SHP77 treated with DMSO at 0.1 percent for 48 hours (cell line): ENCODE measurements at places on chromosomes 5 and 9.

GRCh38 chr9:13942695-13943094 is 371.2 kb downstream of the NFIB start:
- no peak for DNase-seq

DNA sequence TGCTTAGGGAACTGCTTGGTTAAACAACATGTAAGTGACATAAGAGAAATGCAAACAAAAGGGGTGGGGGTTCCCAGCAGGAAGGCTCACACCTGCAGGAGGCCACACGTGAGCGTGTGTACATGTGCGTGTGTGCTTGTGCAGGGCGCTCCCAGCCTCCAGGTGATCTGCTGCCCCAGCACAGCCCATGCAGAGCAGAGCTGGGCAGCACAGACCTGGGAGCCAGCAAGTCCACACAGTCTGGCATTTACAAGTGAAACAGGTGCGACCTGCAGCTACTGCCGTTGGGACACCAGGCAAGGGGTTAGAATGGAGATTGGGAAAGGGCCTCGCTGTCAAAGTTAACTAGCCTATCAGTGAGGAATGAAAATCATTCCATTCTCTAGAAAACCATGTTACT is 41.8 kb downstream of the GRAMD2B start:
- DNase-seq, result peak; percentile 48

DNA sequence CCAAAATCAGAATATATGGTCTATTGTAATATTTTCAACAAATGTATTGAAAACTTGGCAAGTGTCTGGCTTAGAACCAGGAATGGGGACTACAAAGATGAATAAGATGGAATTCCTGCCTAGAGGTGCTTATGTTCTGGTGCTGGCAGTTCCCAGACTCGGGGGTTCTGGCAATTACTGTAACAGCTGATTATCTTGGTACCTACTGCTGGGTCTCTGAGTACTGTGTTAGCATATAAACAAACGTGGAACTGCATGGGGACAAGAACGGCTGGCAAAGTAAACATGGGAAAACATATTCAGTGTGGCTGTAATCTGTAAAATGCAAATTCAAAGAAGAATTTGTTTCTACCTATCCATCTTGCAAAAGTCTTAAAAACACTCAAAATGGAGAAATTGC is 89.9 kb downstream of the SLC24A2 start:
- DNase-seq, result no peak

DNA sequence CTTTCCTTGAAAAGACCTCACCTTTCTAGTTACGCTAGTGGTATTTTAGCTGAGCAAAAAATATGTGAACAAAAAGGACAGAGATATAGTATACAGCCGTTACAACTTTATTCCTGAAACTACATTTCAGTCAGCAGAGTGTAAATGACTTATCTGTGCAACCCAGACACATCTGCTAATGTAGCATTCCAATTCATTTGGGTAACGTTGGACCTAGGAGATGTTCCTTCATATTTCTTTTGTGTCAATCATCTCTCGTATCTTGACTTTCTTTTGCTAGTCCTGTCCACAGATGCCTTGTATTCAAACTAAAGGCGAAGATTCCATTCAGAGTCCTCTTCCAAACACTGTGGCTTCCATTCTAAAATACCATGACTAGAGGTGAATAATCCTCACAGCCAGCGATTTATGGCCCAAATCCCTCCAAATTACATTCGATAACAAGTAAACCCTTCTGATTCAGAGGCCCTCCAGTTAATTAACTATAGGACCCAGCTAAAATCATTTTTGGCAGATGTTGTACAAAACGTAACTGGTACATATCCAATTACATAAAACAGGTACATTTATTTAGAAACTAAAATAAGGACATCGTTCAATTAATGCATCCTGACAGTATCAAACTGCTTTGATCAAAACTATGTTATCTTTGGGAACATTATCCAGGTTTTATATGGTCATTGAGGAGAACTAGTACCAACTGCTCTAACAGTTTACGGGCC is 155.7 kb downstream of the DROSHA start:
- no peak for DNase-seq

DNA sequence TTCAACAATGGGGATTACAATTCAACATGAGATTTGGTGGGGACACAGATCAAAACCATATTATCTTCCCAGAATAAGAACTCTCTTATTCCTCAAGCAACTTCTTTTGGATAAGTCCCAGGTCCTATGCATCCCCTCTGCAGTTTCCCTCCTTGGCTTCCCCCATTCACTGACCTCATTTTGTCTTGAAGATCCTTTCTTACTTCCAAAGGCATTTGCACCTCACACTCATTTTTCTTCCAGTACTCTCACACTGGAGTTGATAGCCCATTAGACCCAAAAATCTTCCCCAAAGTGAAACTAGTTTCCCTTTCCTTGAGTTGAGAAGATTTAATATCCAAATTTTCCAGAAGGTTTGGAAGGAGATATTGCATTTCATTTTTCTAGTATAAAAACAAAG is 178.0 kb upstream of the DAPK1 start:
- DNase-seq, result no peak

DNA sequence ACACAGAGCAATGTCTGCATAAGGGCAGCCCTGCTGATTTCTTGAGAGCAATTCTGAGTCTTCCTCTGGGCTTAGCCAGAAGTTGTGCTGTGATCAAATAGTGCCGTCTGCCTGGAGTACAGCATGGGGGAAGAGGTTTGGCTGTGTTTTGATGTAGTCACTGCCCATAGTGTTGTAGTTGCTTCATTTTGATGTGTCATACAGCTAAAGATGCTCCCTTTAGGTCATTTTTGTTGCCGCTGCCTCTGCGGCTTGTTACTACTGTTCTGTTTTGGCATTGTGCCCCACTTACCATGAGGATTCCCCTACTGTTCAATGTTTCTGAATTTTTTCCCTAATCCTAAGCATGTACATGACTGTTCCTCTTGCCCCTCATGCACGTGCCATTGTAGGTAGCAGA is 23.0 kb downstream of the SLC36A1 start:
- DNase-seq, result no peak

GRCh38 chr5:113179156-113179555 is 202.6 kb downstream of the DCP2 start:
- no peak for DNase-seq

- no peak for DNase-seq
Measured at GRCh38 chr9:83714329-83714728, 6.6 kb upstream of the UBQLN1 start.

DNA sequence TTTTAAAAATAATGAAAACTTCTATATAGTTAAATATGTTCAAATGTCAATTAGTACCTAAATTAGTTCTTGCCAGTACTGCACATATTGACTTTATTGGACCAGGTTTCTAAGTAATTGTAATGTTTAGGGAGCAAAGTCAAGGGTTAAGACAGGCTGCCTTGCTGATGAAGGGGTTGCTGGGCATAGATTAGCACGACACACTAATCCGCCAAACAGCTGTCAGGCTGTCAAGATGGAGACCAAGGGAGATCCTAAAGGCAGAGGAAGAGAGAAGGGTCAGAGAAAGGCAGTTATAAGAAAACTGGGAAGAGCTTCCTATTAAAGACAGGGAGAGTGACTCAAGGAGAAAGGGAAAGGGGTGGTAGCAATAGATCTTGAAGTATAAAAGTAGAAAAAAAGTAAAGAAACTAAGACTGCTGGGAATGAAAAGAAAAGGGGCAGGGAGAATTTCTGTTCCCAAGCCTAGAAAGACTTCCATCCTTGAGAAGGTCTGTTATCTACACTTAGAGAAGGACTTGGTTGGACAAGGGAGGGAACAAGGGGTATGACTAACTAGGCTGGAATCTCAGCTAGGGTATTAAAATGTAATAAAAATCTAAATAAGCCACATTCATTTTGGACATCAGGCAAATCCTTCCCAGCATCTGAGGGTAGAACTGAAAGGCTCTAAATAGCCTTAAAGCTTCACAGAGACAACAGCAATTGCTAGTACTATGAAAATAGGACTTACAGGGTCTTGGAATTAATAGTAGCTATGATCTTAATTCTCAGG is 188.7 kb downstream of the FBXL17 start:
- DNase-seq, result no peak
